Endodermal cell (in vitro differentiated cells): ENCODE measurements at places on chromosomes 3 and 15. TPM values are rescaled to one million over a fixed set of nuclear protein-coding genes. Genes with fewer than 3 reads are reported as not detected.

GRCh38 chr15:56679225-56679624 is 54.1 kb downstream of the ZNF280D start:
- no peaks in the 10 kb centered on the region for H3K27me3 ChIP-seq
- no peaks in the 10 kb centered on the region for H3K4me1 ChIP-seq

FGD5 gene
- 15.3 and 17.0 TPM in 2 replicates for total RNA-seq

DNA sequence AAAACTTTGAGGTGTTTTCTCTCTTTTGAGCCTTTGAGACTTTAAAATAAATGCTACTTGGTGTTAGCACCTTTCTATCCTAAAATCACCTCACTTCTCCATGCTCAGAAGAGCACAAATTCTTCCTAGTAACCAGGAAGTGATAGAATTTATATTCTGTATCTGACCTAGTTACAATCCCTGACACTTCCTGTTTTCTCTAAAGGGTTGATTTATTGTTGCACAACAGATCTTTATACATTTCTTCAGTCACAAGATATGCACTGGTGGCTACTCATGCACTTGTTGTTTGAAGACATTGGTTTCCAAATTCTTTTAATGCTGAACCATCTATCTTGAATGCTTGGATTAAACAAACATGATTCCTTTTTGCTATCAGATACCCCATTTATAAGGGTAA is 47.2 kb upstream of the CNTN3 start:
- no peaks in the 10 kb centered on the region for H3K4me1 ChIP-seq
- H3K4me3 ChIP-seq: no peak overlapping the region
- no peaks in the 10 kb centered on the region for H3K36me3 ChIP-seq
- no peaks in the 10 kb centered on the region for H3K27me3 ChIP-seq

FBXL2 gene
- 11.8 and 12.4 TPM in 2 replicates for total RNA-seq

DNA sequence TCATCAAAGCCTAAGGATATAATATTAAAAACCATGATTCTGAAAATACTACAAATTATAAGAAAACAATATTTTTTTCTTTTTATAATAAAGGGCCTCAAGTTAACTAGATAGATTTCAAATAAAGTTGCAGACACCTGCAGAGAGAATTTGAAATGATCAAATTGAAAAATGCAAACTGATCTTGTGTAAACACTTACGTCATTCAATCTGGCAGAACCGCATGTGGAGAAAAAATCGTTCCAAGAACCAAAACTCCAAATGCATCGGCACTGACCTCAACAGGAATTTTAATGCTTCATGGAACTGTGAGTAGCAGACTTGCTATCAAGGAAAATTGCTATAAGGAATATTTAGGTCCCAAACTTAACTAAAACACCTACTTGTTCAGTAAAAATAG is 17.2 kb downstream of the CPA3 start:
- no peak overlapping the region for H3K4me3 ChIP-seq
- no peaks in the 10 kb centered on the region for H3K27me3 ChIP-seq
- H3K36me3 ChIP-seq: no peaks in the 10 kb centered on the region
- no peak for DNase-seq
- H3K27ac ChIP-seq: no peak overlapping the region

- H3K4me3 ChIP-seq: no peak overlapping the region
- H3K4me1 ChIP-seq: peaks cover 15% of the 10 kb centered on the region
- H3K27me3 ChIP-seq: peaks cover 80% of the 10 kb centered on the region
- H3K36me3 ChIP-seq: no peaks in the 10 kb centered on the region
- no peak overlapping the region for H3K27ac ChIP-seq
Measured at GRCh38 chr15:70151462-70151861, 53.7 kb upstream of the TLE3 start.

BSN gene
- 1.2 to 2.4 TPM (median 2.1 TPM) in 3 replicates for total RNA-seq

TIMP4 gene
- total RNA-seq: 4.4 and 5.7 TPM in 2 replicates

ABTB1 gene
- total RNA-seq: 12.8 and 14.4 TPM in 2 replicates

SAMMSON gene
- not detected in 2 replicates for total RNA-seq

DNA sequence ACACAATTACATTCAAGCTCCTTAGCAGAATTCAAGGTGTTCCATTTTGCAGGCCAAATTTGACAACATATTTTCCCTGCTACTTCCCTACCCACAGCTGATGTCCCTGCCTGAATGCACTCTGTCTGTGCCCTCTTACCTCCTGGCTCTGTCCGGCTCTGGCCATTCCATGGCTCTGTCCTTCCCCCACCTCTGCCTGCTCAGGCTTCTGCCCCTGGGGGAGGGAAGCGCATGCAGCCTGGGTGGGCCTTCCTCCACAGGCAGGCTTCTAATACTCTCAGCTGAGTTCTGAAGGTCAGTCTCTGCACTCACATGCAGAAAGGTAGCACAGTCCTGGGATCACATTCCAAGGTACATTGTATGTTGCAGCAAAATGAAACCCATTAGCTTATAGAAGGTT is 113.6 kb upstream of the CACNA2D3 start:
- no peak overlapping the region for H3K4me3 ChIP-seq
- no peaks in the 10 kb centered on the region for H3K36me3 ChIP-seq
- no peaks in the 10 kb centered on the region for H3K4me1 ChIP-seq
- no peaks in the 10 kb centered on the region for H3K27me3 ChIP-seq
- H3K27ac ChIP-seq: no peak overlapping the region

GABRG3 gene
- 0.25 and 0.48 TPM in 2 replicates for total RNA-seq

DNA sequence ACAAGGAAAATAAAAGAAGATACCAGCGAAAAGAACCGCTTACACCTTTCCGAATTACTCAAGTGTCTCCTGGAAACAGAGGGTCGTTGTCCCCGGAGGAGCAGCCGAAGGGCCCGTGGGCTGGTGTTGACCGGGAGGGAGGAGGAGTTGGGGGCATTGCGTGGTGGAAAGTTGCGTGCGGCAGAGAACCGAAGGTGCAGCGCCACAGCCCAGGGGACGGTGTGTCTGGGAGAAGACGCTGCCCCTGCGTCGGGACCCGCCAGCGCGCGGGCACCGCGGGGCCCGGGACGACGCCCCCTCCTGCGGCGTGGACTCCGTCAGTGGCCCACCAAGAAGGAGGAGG is 325 bp downstream of the ALCAM start:
- no peak overlapping the region for H3K27ac ChIP-seq
- no peaks in the 10 kb centered on the region for H3K36me3 ChIP-seq
- H3K4me3 ChIP-seq: peak overlapping the region; percentile 91

GP9 gene
- not detected in 2 replicates for total RNA-seq

IQCH gene
- 7.5 to 12.8 TPM (median 11.3 TPM) in 3 replicates for total RNA-seq

TMIE gene
- total RNA-seq: 0.81 and 1.0 TPM in 2 replicates

DNA sequence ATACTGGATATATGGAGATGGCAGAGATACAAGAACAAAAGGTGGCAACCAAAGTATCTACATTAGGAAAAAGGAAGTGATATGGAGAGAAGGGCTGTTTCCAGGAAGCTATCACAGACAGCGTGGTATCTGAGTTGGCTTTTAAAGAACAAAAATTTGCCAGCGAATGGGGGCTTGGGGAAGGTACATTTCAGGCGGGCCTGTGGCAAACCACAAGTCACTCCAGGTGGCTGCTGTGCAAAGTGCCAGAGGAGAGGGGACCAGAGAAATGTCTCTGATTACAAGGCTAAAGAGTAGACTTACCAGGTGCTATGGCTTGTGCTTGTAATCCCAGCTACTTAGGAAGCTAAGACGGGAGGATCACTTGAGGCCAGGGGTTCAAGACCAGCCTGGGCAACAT is 91.1 kb downstream of the MSL2 start:
- H3K27ac ChIP-seq: no peak overlapping the region
- no peaks in the 10 kb centered on the region for H3K4me1 ChIP-seq
- H3K36me3 ChIP-seq: no peaks in the 10 kb centered on the region
- no peak for DNase-seq
- H3K27me3 ChIP-seq: no peaks in the 10 kb centered on the region

DNA sequence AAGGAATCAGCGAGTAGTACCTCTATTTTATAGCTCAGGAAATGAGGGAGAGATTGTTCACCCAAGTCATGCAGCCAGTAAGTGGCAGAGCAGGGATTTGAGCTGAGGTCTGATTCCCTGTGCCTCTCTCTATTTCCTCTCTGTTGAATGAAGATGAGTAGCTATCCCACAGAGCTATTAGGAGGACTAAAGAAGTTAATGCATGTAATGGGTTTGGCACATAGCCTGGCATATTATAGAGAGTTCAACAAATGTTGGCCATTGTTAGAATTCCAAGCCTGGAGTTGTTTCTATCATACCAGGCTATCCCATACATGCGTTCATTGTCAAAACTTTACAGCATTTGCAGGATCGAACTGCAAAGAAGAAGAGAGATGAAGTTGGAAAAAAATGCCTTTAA is 21.8 kb upstream of the KLHL6 start:
- peaks cover 5% of the 10 kb centered on the region for H3K4me1 ChIP-seq
- H3K27me3 ChIP-seq: no peaks in the 10 kb centered on the region
- H3K27ac ChIP-seq: no peak overlapping the region
- no peaks in the 10 kb centered on the region for H3K36me3 ChIP-seq
- no peak for DNase-seq

DNA sequence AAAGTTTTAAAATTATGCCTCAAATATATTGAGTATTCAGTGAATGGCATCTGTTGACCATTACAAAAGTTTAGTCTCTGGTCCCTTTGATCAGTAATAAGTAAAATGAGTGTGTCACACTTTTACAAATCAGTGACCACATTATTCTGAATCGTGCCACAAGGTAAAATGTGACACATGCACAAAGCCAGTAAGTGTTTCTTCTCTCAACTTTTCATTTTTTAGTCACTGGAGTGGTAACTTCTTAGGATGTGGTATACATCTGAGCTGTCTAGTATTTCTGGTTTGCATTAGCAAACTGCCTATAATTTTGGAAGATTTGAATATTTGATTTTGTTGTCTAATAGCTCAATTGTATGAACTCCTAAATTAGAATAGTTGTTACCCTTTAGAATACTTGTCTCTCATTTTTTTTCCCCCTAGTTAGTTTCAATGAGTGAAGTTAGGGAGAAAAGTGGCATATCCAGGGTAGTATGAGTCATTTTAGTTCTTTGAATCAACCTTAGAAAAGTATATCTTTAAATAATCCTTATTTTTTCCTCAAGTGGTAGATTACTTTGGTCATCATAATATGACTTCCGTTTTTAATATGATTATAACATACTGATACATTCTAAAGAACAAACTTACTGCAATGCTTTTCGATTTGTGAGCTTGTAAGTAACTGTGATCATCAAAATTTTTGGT is 18.1 kb downstream of the DNAJC13 start:
- no peaks in the 10 kb centered on the region for H3K27me3 ChIP-seq
- no peak for DNase-seq
- no peak overlapping the region for H3K4me3 ChIP-seq

DNA sequence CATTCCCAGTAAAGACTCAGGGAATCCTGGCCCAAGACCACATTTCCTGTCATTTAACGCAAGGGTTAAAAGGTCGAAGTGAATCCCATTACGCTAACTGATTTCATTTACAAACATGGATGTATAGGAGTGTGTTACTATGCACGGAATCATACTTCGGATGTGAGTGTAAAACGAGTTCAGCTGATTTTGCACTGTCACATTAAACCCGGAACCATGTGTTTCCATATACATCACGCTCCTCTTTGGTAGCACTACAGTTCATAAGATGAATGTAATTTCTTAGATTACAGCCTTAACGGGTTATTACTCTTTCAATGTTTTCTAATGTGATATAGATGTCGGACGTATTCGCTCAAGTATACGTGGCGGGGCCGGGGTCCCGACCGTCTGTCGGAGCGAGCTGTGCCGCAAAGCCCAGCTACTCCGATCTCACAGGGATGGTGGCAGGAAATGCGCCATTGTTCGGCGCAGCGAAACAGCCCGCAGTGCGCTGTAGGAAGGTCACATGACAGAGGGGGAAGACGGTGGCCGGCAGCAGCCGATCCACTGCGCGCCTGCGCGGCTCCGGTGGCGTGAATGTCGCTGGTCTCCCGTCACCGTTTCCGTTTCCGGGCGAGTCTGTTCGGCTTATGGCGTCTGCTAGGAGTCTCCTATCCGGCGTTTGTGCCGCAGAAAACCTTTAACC is 97.3 kb downstream of the NPAP1 start:
- no peaks in the 10 kb centered on the region for H3K4me1 ChIP-seq
- no peaks in the 10 kb centered on the region for H3K27me3 ChIP-seq
- H3K36me3 ChIP-seq: no peaks in the 10 kb centered on the region
- H3K4me3 ChIP-seq: peak overlapping the region; percentile 79
- peak overlapping the region; percentile 82 for H3K27ac ChIP-seq

- H3K27ac ChIP-seq: no peak overlapping the region
- no peak overlapping the region for H3K4me3 ChIP-seq
- no peaks in the 10 kb centered on the region for H3K4me1 ChIP-seq
- no peak for DNase-seq
- peaks cover 21% of the 10 kb centered on the region for H3K36me3 ChIP-seq
- H3K27me3 ChIP-seq: no peaks in the 10 kb centered on the region
Measured at GRCh38 chr15:38490242-38490922, 36.5 kb downstream of the FAM98B start.

DNA sequence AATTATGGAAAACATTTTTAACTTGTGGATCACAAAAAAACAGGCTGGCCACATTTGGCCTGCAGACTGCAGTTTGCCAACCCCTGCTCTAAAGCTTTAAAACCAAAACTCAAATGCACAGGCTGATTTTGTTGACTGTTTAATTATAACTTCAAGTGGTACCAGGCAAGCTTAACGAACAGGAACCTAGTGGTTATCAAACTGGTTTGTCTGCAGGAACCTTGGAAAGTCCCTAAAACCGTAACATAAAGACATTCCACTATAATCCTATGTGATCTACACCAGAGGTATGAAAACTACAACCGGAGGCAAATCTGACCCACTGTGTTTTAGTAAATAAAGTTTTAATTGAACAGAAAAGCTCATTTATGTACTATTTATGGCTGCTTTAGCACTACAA is 52.4 kb downstream of the TBL1XR1 start:
- H3K36me3 ChIP-seq: peaks cover 56% of the 10 kb centered on the region
- H3K4me1 ChIP-seq: peaks cover 10% of the 10 kb centered on the region
- no peaks in the 10 kb centered on the region for H3K27me3 ChIP-seq
- H3K27ac ChIP-seq: no peak overlapping the region

DNA sequence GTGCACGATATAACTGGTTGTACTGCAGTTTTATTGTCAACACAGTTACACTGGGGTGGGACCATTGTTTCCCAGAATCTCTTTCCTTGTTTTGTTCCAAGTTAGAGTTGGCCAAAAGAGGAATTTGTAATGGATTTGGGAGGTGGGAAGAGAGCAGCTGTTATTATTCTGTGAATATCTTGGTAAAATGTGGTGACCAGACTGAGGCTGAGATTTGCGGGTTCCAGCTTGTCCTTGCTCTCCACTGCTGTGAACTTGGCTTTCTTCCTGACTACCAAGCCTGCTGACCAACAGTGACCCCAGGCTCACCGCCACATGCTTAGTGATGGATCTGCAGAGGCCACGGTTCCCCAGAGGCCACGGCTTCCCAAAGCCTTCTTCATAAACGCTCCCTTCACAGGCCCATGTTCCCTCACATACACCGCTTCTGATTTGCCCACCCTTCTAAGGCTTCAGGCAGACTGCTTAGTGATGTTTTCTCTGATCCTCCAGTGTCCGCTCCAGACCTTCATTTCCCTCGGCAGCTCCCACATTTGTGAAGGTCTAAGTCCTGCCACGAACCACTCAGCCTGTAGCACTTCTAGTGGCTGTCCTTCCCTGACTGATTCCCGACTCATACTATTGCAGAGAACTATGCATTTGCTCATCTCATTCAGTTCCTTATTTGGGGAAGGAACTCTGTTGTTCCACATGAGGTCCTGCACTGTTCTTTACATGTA is 525.5 kb upstream of the RGMA start:
- DNase-seq: no peak
- H3K27ac ChIP-seq: no peak overlapping the region
- H3K27me3 ChIP-seq: no peaks in the 10 kb centered on the region
- H3K4me3 ChIP-seq: no peak overlapping the region
- no peaks in the 10 kb centered on the region for H3K36me3 ChIP-seq
